ENCODE measurements at places on chromosomes 5 and 9.

- no peak for DNase-seq
Measured at GRCh38 chr9:99471033-99471432, 249.0 kb downstream of the SEC61B start.

- no peak for DNase-seq
Measured at GRCh38 chr9:126393876-126394275, 67.2 kb downstream of the MVB12B start.

- no peak for DNase-seq
Measured at GRCh38 chr5:141597814-141598213, 21.0 kb downstream of the DIAPH1 start.

GRCh38 chr9:125950880-125951471 lies 203.8 kb downstream of the PBX3 start:
- DNase-seq, result no peak

GRCh38 chr5:168042284-168043068 lies 249.0 kb upstream of the WWC1 start:
- DNase-seq, result no peak

DNA sequence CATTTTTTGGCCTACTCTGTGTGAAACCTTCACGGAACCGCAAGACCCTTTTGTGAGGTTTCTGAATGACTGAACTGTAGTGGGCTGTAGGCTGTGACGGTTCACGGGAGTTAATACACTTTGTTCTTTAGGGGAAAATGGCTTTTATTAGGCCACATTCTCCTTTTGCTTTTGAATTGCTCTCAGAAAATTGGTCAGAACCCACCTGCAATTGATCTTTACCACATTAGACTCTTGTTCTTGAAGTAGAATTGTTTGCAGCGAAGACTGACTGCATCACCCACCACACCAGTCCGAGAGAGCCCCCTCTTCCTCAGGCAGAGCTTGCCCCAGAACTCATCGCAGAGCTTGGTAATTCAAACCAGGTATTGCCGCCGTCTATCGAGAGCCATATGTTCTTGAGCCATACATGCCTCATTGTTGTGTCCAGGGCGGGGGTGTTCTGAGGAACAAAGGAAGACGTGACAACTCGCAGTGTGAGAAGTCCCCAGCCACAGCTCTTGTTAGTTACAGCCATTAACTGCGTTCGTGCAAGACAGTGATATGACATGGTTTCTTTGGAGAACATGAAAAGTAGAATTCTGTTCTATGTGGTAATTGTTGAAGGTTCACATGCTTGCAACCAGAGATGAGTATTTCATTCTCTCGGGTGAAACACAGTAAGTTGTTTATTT lies 166.4 kb upstream of the OTULINL start:
- no peak for DNase-seq

DNA sequence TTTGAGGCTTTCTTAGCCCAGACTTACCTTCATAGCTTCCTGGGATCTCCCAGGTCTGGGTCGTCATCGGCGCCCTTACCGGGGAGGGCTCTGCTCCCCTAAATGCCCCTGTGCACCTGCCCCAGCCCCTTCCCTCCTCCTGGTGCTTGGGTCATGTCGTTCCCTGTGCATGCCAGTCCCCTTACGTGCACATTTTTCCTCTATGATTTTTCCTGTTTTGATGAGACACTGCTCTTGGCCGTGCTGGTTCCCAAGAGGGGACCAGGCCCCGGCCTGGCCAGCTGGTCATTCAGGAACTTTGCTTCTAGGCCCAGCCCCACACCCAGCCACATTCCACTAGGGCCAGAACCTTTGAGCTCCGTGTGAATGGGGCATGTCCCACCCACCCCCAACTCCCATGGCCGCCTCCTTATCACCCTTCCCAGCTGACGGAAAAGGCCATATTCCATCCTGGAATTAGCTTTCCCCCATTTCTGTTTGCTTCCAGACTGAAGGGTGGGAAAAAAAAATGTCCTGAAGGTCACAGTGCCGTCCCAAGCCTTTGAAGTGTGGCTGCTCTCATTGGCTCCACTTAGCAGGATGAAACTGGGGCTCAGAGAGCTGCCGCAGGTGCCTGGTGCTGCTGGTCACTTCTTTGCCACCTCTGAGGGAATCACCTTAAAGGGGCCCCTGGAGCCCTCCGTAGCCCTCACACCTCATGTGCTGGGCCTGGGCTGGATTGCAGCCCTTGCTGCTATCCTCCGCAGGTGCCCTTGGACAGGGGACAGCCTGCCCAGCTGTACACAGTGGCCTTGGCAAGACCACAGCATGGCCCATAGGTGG lies 25.1 kb downstream of the ERGIC1 start:
- DNase-seq, result no peak

GRCh38 chr9:91035825-91036208 lies 234.2 kb downstream of the SYK start:
- no peak for DNase-seq

DNA sequence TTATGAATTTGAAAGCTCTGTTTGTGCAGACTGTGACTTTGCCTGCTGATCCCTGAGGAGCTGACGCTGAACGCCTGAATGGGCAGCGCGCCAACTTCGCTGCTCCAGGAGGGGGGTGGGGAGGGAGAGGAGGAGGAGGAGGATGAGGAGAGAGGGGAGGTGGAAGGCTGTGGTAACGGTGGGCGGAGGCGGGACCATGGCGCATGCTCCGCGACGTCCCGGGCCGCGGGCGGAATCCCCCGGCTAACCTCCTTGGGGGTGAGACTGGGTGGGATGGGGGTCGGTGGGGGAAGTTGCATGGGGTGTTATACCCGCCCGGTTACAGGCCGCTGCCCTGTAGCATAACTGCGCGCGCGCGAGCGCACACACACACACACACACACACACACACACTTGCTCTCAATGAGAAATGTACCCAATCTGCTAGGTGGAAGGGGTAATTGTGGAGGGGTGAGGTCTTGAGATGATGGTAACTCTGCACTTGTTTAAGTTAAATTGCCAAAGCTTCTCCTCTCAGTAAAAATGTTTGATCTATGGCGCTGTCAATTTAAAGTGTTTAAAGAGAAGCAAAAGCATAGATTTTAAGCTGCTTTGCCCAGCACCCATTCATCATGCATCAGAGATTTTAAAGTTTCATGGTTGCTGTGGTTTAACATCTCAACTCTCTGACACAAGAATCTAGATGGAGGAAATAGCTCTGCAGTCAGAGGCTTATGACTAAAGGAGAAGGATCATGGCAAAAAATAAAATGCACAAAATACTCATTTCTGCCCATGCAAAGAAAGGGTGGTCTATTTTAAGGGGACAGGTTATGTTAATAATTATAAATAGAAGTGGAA lies 76.6 kb upstream of the TBCA start:
- no peak for DNase-seq

GRCh38 chr5:29462241-29462640 lies 1731.2 kb upstream of the CDH6 start:
- DNase-seq, result no peak

- DNase-seq, result no peak
Measured at GRCh38 chr9:105681724-105682123, 12.6 kb upstream of the TMEM38B start.

DNA sequence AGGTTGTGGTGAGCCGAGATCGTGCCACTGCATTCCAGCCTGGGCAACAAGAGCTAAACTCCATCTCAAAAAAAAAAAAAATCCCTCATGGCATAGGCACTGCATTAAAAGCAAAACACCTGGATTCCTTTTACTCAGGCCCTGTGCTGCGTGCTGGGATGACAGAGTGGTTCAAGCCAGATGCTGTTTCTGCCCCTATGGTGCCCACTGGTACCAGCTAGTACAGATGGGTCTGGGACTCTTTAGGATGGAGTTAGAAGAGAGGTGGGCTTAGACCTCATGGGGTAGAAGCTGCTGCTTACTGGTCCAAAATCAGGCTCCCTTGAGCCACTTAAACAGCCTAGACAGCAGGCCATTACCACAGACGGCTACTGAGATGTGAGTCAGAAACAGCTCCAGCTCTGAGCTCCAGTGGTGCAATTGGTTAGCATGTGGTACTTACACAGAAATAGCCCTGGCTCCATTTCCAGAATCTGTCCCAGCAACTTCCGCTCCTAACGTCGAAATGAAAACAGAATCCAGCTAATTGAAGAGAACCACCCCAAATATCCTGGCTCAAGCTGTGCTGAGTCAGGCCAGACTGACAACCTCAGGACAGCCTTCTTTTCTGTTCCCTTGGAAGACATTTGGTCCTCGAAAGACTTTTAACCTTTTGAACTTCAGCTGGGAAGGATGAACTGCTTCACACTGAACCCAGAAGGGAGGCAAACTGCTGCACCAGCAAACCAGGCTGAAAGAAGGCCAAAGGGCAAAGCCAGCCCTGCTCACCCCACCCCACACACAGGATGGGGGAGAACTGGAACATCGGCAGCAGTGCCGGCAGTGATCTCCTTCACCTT lies 15.5 kb downstream of the C5orf15 start:
- no peak for DNase-seq
